ENCODE measurements at places on chromosomes 5 and 9.

DNA sequence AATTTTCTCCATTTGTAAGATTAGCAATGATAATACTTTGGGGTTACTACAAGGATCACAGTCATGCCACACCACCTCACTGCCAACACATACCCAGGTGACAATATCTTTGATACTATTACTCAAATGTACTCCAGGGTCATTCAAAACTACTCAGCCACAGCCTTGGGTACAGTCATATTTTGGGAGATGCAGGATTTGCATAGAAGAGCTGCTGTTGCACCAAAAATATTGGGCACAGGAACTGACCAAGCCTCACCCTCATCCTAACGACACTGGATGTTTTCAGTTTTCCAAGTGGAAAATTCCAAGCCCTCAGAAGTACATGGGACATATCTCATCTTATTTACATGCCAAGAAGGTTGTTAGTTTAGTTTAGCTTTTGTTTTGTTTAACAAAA is 120.9 kb upstream of the C6 start:
- DNase-seq, result no peak

- DNase-seq, result no peak
Observed at GRCh38 chr5:112228667-112229066, 190.4 kb downstream of the EPB41L4A start.

DNA sequence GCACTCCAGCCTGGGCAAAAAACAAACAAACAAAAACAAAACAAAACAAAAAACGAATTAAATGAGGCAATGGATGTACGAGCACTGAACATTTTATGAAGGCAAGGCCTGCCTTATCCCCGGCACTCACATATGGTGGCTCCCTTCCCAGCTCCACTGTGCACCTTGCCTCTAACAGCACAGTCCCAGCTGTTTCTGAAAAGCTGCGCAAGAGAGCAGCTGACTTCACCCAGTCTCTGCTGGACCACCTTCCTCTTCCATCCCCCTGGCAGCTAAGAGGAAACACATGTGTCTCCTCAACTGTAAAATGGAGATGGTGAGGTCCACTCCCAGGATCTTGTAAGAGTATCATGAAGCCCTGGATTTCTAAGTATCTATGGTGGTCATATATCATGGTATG is 100.7 kb downstream of the KLF4 start:
- no peak for DNase-seq

GRCh38 chr5:59529239-59529638 is 364.3 kb downstream of the PDE4D start:
- no peak for DNase-seq

- no peak for DNase-seq
Observed at GRCh38 chr5:11289733-11290132, 528.7 kb upstream of the DAP start.

Measured in HAP-1 (cell line).